Stimulated activated CD4-positive, alpha-beta T cell treated with anti-CD3 and anti-CD28 coated beads, Interleukin-1b, Interleukin-23, amount 100 ng/mL, for 48 hours (primary cell): ENCODE measurements at places on chromosomes 3 and 15.

DNA sequence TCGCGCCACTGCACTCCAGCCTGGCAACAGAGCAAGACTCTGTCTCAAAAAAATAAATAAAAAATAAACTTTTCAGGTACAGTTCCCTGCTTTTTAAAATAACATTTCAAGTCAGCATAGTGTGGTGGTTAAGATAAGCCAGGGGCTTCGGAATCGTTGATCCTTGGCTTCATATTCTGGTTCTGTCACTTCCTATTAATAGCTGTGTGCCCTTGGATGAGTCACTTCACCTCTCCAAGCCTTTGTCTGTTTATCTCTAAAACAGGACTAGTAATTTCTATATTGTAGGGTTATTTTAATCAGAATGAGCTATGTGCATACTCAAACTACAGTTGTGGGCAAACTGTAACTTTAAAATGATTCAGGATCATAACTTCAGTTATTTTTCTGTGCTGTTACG is 53.8 kb upstream of the SENP5 start:
- DNase-seq: no peak

GRCh38 chr15:72227192-72227586 is 3.8 kb downstream of the PKM start:
- peak; percentile 74 for DNase-seq

DNA sequence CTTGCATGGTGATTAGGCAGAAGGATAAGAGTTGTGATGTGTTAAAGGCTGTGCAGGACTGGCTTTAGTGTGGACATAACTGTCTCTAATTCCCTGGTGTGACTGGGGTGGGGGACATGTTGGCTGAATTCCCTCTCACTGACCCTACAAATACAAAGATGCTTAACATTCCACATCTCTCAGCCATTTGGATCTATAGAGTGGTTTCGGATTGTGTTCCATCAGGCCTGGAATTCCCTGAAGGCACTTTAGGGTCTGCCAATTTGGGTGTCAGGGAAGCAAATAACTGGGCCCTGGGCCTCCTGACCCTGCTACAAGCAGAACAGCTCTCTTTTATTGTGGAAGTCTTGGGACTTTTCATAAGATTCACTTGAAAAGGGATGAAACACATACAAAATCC is 56.2 kb downstream of the ARHGEF26 start:
- no peak for DNase-seq

DNA sequence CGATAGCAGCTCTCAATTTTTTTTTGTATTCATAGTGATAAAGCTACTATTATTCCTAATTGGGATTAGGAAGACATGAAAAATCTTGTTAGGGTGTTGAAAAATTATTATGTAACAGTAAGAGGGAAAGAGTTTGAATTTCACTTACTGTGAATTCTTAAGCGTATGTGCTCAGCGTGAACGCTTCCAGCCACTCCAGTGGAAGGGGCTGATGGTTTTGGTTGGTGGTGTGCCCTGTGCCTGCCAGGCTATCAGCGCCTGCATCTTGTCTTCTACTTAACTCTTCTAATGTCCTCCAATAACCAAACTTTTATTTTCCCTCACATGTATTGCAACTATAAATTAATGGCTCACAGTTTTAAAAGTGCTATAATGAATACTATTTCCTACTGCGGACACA is 22.5 kb downstream of the CDIN1 start:
- no peak for DNase-seq

DNA sequence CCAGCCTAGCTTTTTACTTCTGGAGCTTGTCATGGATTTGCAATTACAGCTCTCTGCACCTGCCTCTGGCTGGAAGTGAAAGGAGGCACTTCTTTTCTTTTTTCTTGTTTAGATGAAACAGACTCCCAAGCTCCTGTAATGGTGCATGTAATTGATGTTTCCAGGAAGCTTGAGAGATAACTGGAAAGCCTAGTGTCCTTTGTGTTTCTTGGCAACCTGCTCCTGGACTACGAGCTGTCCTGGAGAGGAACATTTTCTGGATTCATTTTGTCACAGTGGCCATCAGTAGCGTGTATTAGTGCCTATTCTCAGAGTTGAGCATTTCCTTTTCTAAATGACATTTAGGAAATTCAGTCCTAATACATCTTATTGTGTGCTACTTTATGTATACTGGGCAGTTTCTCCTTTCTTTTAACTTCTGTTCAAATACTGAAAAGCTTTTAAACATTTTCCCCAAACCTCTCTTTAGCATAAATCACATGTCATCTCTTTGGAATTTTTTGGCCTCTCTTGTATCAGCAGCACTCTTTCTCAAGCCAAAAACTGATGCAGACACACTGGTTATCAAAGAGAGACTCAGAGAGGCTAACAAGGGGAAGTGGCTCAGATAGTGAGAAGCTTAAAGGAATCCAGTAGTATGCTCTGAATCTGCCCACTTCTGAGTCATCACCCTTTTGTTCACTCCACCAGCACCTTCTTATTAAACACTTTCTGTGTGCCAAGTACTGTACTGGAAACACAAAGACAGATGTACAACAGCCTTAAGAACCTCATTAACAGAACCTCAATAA is 62.6 kb upstream of the SLC2A2 start:
- DNase-seq: no peak

- DNase-seq: no peak
Measured at GRCh38 chr15:72800833-72801481, 17.4 kb upstream of the ADPGK start.

DNA sequence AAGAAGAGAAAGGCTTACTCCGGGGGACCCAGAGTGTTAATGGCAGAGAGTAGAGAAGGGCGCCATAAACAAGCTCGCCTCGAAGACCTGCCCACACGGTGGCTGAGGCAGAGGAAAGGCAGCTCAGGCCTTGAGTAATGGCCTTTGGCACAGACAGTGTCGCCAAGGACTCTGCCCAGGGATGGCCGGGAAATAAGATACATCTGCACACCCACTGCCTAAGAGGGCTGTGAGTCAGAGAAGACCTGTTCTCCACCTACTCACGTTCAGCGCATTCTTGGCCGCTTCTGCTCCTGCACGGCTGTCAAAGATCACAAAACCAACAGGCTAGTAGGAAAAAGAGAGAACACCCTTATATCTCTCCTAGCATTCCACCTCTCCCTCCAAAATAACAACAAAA is 26.2 kb downstream of the RBPMS2 start:
- no peak for DNase-seq

GRCh38 chr15:90202929-90203328 is 1.8 kb downstream of the SEMA4B start:
- no peak for DNase-seq

- DNase-seq: no peak
Measured at GRCh38 chr15:87752250-87752951, 504.1 kb downstream of the NTRK3 start.

- DNase-seq: no peak
Measured at GRCh38 chr3:155859859-155860258, 5.6 kb upstream of the SLC33A1 start.

GRCh38 chr15:92645731-92646130 is 9.8 kb downstream of the FAM174B start:
- no peak for DNase-seq

DNA sequence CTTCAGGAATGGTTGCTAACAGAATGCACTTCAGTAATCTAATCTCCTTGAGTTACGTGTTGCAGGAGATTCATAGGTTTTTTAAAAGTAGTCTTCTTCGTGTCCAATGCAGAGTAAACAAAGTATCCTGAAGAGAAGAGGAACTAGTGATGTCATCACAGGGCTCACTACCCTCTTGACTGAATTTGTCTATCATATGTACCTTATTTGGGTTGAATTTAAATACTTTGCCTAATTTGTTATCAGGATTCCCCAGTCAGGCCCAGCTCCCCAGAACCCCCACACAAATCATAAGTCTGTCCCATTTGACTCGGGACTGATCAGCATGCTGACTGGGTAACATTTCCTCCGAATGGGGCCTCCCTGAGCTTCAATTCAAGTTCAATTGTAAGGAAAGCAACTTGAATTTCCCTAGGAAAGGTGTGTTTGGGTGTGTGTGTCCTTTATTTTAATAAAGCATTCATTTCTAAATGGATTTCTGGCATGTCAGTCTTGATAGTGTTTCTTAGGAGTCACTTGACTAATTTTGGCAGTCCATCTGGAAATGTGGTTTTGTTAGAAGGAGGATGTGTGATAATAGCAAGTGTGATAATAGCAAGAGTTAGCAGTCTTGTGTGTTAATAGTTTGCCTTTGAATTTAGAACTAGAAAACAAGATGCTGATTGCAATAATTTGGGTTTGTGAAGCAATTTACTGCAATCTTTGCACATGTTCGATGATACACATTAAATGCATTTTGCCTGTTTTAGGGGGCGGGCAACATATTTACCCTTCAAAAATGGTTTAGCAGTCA is 21.9 kb downstream of the OXNAD1 start:
- no peak for DNase-seq

DNA sequence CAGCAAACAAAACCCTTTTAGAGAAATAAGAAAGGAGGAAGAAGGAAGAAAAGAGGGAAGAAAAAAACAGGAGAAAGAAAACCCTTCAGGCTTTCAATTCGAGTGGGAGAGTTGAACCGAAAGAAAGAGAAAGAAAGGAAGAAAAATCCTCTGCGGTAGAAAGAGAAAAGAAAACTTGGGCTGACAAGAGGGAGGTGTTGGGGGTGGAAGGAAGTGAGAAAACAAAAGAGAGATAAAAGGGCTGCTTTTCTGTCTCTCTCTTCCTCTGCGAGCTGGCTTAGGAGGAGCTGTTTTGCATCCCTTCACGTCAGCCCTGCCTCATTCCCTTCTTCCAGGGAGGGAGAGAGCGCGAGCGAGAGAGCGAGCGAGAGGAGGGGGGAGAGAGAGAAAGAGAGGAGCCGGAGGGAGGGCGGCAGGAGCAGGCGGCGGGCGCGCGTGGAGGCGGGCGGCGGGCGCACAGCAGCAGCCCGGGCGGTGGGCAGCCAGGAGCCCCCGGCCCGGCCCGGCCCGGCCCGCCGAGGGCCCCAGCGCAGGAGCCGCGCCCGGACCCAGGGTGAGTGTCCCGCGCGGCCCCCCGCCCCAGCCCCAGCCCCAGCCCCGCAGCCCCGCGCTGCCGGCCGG is at the start of gene ZNF710:
Gene ZNF710, plus strand, starts transcription at position 263 of the 621 bp plus-strand sequence. CDS start 65,814 bp downstream, outside the sequence.
- DNase-seq: peak; percentile 27
